CD4-positive, alpha-beta T cell treated with Interleukin-17A for 1 hour (primary cell): ENCODE measurements at places on chromosomes 6 and 20.
A peak's percentile ranks its signal among the peaks of the same experiment; 100 is the strongest.

GRCh38 chr6:85118652-85119235 lies 331.1 kb upstream of the NT5E start:
- DNase-seq, result no peak

DNA sequence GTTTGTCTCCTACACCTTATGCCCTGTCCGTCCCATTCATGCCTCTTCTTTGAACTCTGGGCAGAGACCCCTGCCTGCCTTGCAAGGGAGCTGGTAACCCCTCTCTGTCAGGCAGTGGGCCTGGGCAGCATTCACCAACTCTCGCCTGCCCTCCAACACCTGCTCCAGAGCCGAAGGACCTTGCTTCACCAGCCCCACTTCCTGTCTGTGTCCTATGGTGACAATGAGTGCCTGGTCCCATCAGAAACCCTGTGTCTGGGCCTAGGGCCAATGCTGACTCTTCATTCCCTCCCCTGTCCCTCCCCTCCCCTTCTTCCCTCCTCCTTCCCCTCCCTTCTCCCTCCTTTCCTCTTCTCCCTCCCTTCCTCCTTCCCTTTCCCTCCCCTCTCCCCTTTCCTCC lies 22.8 kb upstream of the PCMTD2 start:
- DNase-seq, result no peak

DNA sequence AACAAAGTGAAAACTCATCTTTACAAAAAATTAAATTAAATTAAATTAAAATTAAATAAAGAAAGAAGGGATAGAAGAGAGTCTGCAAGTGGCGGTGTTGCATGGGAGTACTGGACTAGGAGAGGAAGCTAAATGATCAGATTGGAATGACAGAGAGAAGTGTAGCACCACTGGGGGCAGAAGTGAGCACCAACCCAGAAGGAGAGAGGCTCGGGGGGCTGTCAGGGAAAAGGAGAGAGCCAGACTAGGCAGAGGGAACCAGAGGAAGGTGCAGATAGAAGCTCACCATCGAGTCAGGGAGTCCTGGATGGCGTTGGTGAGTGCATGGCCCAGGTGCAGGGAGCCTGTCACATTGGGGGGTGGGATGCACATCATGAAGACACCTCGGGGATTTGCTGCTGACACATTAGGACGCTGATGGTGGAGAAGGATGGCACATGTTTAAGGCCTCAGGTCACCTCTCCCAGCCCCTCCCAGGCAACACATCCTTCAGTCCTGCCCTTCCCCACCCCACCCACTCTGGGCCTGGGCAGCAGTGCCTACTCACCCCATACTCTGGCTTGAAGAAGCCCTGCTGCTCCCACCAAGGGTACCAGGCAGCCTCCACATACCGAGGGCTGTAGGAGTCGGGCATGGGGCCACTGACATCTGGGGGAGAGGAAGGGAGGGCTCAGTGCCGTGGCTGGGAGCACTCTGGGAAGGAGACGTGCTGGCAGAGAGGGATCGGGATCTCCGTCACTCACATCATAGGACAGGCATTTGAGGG lies 4.0 kb downstream of the VARS1 start:
- peak; percentile 46 for DNase-seq

DNA sequence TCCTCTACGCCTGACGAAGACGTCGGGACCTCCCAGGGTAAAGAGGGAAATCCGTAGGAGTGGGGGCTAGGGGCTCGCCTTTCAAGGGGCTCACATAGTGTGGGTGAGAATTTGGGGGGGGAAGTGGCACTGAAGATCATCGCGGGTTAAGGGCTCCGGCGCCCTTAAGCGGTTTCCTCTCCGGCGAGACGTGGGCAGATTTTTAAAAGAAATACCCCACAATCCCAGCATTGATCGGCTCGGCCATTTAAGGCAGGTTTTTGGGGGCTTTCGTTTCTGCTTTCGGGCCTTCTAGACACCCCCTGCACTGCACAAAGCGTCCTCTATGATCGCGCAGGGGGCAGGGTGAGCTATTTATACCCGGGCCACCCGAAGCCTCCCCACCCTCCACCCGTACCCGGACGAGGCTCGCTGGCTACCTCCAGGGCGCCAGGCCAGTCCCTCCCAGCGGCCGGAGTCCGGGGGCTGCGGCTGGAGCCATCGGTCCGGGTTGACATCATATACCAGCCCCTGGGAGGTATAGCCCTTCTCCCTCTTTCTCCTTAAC lies 1.2 kb downstream of the NKX2-2 start:
- DNase-seq, result no peak

GRCh38 chr20:43514648-43514999 lies 7.1 kb downstream of the L3MBTL1 start:
- no peak for DNase-seq

DNA sequence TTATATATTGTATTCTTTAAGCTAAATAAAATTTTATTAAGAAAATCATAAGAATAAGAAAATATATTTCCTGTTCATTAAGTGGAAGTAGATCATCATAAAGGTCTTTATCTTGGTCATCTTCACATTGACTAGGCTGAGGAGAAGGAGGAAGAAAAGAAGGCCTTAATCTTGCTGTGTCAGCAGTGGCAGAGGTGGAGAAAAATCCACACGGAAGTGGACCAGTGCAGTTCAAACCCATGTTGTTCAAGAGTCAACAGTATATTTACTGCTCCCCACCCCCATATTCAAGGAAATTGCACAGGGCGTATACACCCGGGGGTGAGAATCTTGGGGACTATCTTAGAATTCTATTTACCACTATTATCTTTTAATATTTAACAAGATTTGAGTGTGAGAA lies 178.6 kb upstream of the SCGN start:
- no peak for DNase-seq

DNA sequence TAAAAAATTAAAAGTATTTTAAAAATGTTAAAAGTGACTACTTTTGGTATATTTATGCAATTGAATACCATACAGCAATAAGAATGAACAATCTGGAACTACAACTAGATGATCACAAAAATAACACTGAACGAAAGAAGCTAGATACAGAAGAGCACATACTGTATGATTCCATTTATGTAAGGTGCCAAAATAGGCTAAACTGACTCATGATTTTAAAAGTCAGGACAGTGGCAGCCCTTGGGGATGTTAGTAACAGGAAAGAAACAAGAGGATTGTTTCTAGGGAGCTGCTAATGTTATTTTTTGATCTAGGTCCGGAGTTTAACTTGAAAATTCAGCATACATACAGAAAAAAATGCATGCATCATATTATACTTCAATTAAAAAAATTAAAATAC lies 42.3 kb downstream of the KIF13A start:
- no peak for DNase-seq

DNA sequence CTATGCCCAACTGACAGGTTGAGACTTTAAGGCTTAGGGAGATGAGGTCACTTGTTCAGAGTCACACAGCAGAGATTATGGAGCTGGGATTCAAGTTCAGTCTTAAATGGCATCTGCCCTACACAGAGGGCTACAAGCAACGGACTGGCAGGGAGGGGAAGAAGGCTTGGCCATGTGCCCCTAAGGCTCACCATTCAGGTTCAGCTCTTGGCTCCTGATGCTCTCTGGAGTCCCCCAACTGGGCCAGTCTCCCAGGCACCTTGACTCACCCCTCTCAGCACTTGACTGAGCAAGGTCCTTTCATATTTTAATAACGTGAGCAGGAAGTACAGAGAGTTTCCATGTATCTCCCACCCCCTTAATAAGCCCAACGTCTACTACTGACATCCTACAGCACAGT lies 71.4 kb upstream of the MAFB start:
- no peak for DNase-seq

GRCh38 chr6:169396554-169397163 lies 143.0 kb upstream of the THBS2 start:
- DNase-seq, result no peak
